Stimulated activated effector memory CD8-positive, alpha-beta T cell treated with anti-CD3 and anti-CD28 coated beads, Interleukin-12 subunit alpha, Interleukin-12 subunit beta, amount 100 ng/mL, for 72 hours (primary cell): ENCODE measurements at places on chromosomes 1 and 21.

- DNase-seq = no peak
These were observed 18.0 kb downstream of the NADK start for GRCh38 chr1:1760345-1760650.

DNA sequence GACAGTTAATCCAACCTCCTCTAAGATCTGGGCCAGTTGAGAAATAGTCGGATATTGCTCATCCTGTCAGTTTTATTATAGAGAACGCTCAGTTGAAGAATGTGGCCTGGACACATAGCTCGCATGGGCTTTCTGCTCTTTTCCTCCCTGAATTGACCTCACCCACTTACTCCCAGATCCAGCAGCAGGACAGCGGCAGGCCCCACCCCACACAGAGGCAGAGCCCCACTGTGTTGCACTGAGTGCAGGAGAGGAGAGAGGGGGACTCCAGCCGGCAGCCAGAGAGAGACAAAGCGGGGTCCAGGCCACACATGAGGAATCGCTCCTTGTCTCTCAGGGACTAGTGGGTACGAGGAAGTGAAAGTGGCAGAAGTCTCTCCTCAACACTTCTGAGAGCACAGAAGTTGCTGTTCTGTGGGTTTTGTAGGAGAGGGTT lies 78.6 kb downstream of the LAMC1 start:
- DNase-seq = no peak

GRCh38 chr1:155324717-155325602 lies 4.3 kb downstream of the RUSC1 start:
- DNase-seq = no peak

DNA sequence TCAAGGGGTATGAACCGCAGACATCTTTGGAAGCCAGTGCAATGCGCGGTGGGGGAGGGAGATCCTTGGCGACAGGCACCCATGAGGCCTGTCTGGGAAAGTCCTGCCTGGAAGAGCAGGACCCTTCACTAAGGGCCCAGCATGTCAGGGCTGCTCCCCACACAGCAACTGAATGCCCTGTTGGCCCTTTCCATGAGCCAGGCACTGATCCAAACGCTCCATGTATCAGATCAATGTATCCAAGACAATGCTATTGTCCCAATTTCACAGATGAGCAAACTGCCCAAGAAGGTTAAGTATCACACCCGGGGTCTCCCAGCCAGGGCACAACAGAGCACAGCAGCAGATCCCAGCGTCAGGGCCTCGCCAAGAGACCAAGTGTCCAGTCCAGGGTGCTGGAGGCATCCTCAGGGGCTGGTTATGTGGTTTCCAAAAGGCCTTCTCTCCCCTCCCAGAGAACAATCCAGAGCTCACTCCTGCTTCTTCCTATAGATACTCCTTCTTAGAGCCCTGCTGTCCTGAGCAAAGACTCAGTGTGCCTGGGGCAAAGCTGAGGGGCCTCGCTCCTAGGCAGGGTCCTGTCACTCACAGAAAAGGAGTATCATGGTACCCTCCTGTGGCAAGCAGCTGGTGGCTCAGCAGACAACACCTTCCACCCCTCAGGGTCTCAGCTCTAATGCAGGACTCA lies 328.0 kb downstream of the NPHP4 start:
- DNase-seq = no peak

DNA sequence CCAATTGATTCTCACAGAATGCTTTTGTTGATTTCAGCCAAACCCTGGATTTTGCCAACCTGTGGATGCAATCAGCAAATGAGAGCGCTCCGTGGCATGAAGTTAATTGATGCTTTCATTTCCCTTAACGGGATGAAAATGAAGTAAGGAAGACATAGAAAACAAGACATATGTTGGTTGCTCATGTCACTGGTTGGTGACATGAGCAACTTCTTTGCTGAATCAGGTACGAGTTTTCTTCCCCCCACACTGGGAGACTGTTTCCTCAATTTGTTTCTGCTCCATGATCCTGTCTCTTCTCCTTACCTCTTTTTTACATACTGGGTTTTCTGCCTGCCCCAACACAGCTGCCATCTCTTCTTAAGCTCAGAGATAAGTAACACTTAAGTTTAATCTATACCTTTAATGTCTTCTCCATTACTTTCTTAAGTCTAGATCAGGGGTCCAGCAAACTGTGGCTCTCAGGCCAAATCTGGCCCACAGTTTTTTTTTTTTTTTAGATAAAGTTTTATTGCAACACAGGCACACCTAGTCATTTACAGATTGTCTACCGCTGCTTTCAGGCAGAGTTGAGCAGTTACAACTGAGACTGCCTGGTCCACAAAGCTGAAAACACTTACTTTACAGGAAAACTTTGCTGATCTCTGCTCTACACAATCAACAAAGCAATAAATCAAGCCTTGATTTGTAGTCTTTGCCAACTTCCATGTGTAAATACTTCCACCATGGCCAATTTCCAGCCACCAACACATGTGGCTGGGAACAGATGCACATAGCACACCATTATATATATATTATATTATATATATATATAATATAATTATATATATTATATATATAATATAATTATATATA lies 13.3 kb downstream of the GPR157 start:
- no peak for DNase-seq
